ENCODE measurements at places on chromosomes 12 and 14.

DNA sequence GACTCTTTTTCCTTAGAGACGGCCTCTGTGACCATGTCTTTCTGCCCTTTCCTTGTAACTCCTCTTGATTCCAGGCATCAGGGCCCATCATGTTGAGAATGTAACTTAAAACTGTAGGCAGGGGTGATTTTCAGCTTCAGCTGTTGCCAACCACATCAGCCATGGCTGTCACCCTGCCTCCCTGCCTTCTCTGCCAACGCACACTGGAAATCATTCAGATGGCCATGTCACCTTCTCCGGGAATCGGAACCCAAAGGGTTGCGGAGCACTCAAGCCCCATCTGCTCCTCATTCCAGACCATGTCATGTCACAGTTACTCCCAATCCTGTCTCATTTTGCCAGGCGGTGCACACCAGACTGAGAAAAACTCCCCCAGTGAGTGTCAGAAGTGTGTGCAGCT, 72.1 kb downstream of the EMP1 start:
- no peak for DNase-seq

DNA sequence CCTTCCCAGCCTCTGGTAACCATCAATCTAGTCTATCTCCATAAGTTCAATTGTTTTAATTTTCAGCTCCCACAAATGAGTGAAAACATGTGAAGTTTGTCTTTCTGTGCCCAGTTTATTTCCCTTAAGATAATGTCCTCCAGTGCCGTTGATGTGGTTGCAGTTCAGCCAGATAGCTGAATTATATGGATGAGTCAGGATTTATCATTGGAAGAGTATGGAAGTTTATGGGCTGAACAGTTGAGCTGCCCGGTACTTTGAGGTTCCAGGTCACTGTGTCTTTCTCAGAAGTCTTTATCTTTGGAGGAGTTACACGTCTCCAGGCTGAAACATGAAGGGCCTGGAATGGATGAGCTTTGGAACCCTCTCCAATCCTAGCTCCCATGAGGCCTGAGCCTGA, 120.1 kb downstream of the ASCL4 start:
- no peak for DNase-seq

DNA sequence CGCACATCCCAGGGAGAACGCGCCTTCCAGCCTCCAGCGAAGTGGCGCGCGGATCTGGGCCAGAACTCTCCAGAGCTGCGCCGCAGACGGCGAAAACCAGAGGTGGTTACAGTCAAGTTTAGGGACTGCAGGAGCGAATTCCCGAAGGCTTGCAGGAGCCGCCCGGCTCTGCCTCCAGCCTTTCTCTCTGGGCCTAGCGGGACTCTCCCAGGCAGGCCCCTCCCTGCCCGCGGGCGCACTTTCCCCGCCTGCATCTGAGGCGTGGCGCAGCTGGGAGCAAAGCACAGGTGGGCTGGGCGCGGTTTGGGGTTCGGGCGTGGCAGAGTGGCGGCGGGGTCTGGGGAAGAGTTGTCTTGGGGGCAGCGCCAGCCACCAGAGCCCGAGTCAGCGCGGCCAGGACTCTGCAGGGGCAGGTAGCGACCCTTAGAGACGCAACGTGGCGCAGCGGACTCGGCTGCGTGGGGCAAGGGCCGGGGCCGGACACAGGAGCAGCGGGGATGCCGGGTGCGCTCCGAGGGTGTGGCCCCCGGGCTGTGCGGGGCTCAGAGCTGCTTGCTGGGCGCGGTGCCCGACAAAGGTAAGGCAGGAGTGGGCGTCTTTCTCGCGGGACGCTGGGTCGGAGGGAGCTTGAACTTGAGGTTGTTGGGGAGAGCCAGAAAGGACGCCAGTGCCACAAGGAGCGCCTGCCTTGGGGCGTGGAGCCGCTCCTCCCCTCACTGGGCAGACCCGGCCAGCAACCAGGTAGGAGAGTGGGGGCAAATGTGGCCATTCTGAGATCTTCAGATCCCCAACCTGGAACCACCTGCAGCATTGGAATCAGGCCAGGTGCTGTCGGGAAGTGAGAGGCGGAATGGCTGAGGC, 1126.0 kb downstream of the AACS start:
- DNase-seq = no peak

GRCh38 chr12:92759634-92760268, 57.0 kb downstream of the PLEKHG7 start:
- DNase-seq = no peak

GRCh38 chr12:20451761-20452160, 83.4 kb downstream of the PDE3A start:
- no peak for DNase-seq

DNA sequence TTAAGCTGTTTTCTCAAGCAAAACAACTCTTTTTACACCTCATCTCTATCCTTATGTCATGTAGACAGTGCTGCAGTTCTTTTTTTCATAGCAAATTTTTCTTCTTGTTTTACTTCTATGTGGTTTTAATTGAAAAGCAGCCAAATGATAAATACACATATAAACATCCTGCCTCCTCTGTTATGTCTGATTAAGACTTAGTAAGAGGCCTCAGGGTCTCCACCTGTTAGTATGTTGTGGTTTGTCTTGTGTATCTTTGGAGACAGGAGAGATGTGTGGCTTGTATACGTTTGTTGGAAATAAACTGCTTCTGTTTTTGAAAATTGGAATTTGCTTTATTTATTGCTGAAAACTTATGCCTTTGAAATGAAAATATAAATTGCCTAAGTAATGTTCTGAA, 32.0 kb downstream of the PEX5 start:
- DNase-seq = no peak

DNA sequence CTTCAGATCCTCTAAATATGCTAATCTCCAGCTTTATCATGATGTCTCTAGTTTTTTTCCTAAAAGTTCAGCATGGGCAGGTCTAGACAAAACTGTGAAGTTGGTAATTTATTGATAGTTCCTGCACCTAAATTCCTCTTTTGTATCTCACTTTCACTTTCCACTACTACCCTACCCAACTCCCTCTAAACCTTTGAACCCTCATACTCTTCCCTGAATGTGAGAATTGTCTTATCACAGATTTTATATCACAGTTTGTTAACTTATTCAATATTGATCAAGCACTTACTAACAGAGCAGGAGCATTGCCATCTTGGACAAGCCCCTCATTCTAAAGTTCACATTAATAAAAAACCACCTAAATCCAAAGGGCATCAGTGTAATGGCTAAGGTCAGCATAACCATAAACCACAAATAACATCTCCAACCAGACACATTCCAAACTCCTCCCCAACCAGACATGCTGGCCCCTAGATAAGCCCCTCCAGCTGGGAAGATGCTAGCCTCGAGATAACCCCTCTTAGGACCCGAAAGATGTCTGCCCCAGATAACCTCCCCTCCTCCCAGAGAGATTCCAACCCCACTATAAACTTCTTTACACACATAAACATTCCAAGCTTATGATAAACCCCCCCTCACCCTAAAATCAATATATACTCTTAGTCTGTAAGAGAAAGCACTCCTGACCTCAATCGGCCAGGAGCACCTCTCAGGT, 78.7 kb downstream of the FSCB start:
- DNase-seq = no peak

DNA sequence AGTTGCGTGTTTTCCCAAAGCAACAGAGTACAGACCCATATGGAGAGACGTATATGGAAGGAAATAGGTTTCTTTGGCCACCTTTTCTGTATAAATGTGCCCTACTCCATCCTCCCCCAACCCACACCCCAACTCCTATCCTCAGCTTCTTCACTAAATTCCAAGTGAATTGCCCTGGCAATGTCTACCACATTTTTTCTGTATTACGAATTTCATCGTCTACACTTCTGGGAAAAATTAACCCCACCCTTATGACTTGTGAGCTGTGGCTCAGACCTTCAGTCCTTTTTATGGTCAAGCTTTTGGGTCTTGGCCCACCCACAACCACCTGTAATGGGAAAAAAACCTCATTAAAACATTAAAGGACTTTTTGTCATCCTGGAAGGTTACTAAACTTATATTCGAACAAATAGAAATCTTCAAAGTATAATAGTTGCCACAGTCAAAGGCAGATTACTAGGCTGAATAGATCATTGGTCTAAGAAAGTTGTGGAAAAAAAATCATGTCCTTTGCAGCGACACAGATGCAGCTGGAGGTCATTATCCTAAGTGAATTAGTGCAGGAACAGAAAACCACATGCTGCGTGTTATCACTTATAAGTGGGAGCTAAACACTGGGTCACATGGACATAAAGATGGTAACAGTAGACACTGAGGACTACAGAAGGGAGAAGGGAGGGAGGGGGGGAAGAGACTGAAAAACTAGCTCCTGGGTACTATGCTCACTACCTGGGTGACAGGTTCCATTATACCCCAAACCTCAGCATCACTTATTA, 15.7 kb upstream of the NFKBIA start:
- no peak for DNase-seq

DNA sequence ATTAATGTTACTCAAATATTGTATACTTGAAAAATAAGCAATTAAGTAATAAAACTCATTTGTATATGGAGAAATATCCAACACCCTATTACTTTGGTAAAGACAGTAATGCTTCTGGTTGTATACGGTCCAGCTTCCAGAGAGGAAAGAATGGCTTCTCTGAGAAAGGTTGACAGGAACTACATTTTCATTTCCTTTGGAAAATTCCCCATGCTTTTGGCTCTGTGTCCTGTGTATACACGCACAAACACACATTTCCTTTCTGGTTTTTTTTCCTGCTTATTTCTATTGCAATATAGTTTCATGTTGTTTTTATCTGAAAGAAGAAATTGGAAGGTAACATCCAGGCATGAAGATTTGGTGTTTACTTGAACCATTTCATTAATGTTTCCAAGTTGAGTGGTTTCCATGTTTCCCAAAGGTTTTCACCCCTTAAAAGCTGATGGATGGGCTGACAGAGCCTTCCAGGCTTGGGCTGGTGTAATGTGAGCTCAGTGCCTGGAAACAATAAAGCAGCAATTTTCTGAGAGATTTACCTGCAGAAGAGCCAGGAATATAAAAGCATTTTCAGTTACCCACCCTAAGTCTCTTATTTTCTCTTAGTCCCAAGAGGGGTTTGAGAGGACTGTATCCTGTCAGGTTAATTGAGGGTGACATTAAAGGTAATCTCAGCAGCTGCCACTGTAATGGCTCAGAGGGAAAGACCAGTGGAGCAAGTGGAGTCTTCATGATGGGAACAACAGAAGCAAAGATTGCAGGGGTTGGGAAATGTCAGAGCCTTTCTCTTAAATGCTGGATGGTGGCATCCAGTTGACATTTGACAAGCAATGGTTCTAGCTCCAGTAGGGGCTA, 33.4 kb upstream of the TMTC1 start:
- no peak for DNase-seq

- DNase-seq = no peak
These were observed 58.8 kb downstream of the RTN1 start for GRCh38 chr14:59811815-59812214.

GRCh38 chr12:123150275-123150743, 581 bp downstream of the PITPNM2 start:
- DNase-seq = no peak

- no peak for DNase-seq
These were observed 10.6 kb upstream of the MLXIP start for GRCh38 chr12:122067966-122068365.

DNA sequence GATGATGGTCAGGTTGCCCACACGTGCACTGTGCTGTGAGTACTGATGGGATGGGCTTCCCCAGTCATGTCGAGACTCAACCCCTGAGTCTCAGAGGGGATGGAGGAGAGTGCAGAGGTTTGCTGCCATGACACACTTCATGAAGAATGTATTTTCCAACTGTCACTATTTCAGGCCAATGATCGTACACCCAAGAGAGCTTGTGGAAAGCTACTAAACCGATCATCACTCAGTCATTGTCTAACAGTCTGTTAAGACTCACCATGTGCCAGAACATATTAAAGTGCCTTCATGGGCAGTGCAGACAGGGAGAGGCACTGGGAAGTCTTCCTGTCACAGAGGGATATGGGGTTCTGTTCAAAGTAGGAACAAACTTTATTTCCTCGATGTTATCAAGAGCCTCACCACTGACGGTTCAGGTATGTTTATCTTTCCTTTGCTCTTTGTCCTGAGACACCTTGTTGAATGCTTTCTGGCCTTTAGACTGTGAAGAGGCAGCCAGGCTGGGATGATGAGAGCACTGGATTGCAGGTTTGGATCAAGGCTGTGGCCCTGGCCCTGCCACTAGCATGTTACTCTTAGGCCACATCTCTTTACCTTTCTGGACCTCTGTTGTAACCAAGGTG, 41.6 kb upstream of the NTF3 start:
- DNase-seq = no peak

GRCh38 chr14:99509871-99510555, 28.8 kb downstream of the CCNK start:
- no peak for DNase-seq

DNA sequence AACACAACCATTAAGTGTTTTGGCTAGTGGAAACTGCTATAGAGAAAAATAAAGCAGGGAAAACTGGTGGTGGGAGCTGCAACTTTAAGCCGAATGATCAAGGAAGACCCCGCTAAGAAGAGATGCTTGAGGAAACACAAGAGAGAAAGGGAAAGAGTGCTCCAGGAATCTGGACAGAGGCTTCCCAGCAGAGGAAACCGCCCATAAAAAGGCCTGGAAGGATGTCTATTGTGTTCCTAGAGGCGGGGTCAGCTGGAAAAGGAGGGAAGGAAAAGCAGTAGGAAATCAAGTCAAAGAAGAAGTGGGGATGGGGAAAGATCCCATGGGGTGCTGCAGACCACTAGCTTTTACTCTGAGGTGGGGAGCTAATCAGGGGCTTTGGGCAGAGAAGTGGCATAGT, 12.4 kb downstream of the SLC2A13 start:
- no peak for DNase-seq

- no peak for DNase-seq
These were observed 12.5 kb downstream of the TMEM253 start for GRCh38 chr14:21113369-21113768.

GRCh38 chr12:118743896-118744700, 237.2 kb upstream of the SRRM4 start:
- no peak for DNase-seq

DNA sequence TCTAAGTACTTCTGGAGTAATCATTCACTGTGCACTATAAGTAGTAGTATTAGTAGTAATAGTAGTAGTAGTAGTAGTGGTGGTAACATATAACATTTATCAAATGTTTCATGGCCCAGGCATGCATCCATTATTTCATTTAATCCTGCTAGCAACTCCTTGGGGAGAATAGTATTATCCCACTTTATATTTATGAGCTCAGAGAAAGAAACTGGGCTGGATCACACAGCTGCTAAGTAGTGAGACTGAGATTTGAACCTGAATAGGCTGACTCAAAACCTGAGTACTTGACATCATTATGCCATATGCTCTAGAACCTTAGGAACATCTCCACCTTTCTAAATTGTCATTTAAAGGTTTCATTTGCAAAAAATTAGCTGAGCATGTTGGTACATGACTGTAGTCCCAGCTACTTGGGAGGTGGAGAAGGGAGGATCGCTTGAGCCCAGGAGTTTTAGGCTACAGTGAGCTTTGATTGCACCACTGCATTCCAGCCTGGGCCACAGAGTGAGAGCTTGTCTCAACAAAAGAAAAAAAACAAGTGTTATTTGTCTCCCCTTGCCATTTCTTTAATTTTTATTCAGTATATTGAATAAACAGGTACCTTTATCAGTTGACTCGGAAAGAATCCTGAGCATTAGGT, 11.4 kb upstream of the NID2 start:
- DNase-seq = no peak

Data from stimulated activated CD4-positive, alpha-beta T cell treated with anti-CD3 and anti-CD28 coated beads, Interleukin-15, amount 100 ng/mL, for 48 hours (primary cell).